Fibroblast of skin of left biceps (primary cell): ENCODE measurements at places on chromosomes 2 and 18.

- no peak for DNase-seq
These were observed 39.7 kb downstream of the CDH19 start for GRCh38 chr18:66564236-66564635.

GRCh38 chr2:217095511-217096205 is 235.8 kb upstream of the TNP1 start:
- DNase-seq = no peak

- no peak for DNase-seq
These were observed 6.4 kb downstream of the RAB31 start for GRCh38 chr18:9714266-9715087.

GRCh38 chr18:52152036-52152435 is 188.0 kb upstream of the DCC start:
- DNase-seq = no peak

DNA sequence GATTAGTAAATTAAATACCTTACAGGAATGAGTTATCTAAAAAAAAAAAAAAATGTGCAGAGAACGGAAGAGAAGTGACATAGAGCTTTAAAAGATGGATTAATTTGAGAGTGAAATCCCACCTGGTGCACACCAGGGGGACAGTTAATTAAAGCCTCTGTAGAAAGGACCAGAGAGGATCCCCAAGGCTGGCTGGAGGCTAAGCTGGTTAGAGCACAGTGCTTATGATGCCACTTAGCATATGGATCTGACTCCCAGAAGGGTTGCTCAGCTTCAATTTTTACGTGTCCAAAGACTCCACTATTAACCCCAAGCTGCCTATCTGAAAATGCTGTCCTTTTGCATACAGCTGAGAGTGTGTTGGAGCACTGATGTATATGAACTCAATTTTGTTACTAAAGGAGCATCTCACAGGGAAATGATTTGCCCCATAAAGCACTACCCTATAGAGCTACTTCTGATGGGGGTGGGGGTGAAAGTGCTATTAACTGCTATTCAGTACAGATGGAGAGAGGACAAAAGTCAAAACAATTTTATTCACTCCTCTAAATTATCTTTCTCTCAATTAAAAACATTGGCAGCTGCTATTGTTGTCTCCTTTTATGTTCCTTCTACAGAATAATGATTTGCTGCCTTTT is 15.2 kb upstream of the SLC8A1 start:
- no peak for DNase-seq

DNA sequence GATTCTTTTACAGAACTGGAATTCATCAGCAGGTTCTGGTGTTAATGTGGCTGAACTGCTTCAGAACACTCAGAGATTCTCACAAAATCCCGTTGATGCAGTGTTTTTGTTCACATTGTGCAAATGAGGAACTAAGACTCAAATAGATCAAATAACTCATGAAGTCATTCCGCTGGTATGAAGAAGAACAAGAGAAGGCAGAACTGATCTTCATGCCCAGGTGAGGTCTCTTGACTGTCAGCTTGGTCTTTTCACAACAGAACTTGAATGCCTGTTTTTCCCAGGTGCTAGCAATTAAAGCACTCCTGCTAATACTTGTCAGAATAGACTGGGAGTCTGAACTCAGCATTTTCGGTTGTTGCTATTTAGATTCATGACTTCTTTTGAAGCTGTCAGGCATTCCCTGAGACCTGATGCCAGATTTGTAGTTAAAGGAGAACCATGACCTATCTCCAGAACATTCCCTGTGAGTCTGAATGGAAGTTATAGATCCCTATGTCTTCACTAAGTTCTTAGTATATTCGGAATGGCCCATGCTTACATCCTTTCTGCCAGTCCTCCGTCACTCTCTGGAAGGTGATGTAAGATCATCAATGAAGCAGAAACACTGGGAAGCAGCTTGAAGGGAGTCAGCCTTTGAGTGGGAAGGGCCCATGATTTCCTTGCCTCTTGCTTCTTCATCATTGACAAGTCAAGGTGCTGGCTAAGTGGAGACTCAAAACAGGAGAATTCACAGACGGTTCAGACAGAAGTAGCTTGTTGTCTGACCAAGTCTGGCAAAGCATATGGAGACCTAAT is 155.7 kb downstream of the MTCL1 start:
- no peak for DNase-seq

DNA sequence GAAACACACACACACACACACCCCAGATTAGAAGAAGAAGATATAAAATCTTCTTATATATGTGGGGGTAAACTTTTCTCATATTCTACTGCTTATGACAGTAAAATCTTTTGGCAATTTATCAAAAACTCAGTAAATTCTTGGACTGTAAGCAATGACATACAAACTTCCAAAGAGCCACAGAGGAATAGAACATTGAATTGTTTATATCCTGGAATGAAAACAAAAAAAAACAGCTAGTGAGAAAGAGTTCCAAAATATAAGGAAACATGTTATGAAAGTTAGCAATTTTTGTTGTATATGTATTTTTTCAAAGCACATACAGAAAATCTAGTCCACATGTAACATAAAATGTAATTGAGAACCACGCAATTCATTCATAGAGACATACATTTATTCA is 764.9 kb downstream of the DSC3 start:
- DNase-seq = no peak

- DNase-seq = no peak
These were observed 86.6 kb downstream of the SS18 start for GRCh38 chr18:26003817-26004216.

DNA sequence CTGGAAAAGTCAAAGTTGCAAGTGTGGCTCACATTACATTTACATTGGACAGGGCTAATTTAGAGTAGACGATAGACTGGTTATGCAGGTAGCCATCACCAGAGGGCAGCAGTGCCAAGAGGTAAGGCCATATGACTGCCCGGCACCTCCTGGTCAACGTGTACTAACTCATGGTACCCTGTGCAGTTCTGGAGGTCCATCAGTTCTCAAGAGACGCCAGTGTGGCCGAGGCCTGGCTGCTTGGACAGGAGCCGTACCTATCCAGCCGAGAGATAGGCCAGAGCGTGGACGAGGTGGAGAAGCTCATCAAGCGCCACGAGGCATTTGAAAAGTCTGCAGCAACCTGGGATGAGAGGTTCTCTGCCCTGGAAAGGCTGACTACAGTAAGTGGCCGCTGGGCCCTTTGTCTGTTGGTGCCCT is 65.8 kb upstream of the EML6 start:
- DNase-seq = no peak

DNA sequence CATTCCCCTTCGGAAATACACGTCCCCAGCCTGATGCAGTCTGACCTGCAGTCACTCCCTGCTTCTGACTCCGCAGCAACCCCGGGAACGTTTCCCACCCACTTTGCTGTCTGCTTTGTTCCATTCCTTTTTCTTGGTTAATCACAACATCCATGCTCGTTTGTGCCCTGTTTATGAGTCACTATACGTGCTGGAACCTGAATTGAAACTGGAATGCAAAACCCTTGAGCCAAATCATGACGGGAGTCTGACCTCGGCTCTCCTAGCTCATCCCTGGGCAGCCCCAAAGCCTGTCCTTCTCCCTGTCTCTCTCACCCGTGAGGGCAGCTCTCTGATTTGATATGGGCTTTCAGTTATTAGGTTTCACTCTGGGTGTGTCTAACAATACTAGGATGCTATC is 57.1 kb upstream of the RNF152 start:
- no peak for DNase-seq

DNA sequence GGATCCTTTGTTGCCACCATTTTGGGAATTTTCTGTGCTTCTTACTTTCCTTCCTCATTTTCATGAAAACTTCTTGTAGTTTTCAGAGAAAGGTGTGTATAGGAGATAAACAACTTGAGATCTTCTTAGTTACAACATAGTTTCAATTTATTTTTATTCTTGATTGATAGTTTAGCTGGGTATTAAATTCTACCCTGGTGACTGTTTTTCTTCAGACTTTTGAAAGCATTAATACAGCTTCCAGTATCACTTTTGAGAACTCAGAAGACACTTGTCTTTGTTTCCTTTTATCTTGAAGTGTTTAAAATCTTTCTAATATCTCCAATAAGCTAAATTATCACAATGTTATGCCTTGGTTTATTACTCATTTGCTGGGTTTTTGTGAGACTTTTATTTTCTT is 167.5 kb upstream of the DPP10 start:
- no peak for DNase-seq

GRCh38 chr2:76188334-76189008 is 477.8 kb upstream of the GCFC2 start:
- no peak for DNase-seq

DNA sequence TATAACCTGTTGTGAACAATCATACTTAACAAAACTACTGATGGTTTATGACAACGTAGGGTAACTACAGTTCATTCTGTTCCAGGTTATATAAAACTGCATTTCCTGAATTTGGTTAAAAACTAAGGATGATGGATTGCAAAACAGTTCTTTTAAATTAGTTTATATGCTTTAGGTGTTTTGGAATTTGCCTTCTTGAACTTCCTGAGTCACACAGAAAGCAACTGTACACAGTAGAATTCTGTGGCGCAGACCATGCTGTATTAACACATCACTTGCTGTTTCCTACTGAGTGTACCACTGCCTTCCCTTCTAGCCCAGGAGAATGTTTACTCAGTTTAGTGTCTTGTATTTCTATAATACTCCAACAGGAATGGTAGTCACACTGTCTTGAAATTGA is 19.4 kb downstream of the ITGB1BP1 start:
- no peak for DNase-seq

- DNase-seq = no peak
These were observed 16.1 kb downstream of the SNORC start for GRCh38 chr2:232886176-232886575.

GRCh38 chr18:23230686-23231085 is 95.4 kb downstream of the CABLES1 start:
- no peak for DNase-seq

GRCh38 chr2:73985308-73986084 is 786 bp downstream of the TET3 start:
- DNase-seq = no peak

- DNase-seq = no peak
These were observed 937.7 kb downstream of the CPS1 start for GRCh38 chr2:211494085-211494484.

- DNase-seq = no peak
These were observed 126.9 kb downstream of the NFATC1 start for GRCh38 chr18:79522451-79523205.

- no peak for DNase-seq
These were observed 514.5 kb upstream of the CDH2 start for GRCh38 chr18:28691496-28691840.

- no peak for DNase-seq
These were observed 18.0 kb downstream of the KLF11 start for GRCh38 chr2:10061221-10061925.

DNA sequence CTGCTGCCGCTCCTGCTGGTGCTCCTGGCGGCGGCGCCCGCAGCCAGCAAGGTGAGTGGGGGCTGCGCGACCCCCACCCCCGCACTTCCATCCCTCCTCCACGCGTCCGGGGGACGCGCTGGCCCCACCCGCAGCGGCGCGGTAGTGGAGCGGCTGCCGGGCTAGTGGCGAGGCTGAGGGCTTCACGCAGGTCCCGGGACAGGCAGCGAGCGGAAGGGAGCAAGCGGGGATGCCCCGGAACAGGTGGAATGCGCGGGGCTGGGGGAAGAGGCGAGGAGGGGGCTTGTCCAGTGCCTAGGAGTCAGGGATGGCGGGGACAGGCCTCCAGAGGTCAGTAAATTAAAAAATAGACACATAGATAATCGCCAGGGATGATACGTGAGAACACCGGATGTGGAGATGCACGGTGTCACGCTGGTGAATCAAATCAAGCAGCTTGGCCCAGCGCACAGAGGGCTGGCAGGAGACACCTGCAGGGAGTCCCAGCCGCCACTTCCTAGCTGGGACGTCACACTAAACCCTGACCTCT is 403 bp downstream of the COL4A3 start:
- no peak for DNase-seq

DNA sequence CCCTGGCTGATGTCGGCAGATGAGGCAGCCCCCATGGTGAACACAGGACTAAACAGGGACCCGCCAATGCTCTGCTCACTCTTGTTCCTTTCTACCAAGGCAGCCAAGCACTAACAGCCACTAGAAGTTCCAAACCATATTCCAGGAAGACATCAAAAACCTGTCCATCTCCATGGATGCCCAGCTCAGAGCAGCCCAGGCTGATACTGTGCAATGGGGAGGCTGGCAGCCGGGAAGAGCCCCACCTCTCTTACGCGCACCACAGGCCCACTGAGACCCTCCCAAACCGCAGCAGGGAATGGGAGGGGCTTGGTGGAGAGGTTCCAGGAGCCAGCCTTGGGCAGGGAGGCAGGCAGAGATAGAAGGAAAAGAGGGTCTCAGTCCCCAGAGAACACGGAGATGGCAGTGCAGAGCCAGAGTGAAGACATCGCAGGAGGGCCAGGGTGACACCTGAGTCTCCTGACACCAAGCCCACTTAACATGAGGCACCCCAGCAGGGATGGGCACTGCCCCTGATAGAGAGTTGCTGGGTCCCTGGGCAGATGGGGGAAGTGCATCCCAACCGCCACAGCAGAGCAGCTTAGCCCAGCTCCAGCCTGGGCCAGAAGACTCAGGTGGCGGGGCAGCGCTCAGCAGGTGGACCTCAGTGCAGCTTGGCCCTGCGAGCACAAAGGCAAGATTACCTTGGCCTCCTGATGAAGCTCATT is 3.4 kb downstream of the HS6ST1 start:
- no peak for DNase-seq

- no peak for DNase-seq
These were observed 187.5 kb upstream of the ACVR2A start for GRCh38 chr2:147657086-147658000.

DNA sequence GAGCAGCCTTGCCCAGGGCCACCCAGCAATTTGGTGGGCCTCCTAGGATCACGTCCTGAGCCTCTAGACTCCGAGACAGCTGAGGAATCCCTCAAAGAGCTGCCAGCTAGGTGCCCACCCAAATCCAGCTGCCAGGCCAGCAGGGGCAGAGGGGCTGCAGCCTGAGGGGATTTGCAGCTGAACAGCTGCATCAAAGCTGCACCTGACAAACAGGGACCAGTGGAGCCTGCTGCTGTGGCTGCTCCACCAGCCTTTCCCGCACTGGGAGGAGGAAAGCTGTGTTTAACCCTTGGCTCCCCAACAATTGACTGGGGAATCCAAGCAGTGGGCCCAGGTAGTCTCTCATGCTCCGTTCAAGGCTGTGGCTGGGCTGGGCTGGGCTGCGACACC is 8.2 kb downstream of the ADRA2B start:
- DNase-seq = no peak

GRCh38 chr2:196077821-196078220 is 9.2 kb upstream of the DNAH7 start:
- DNase-seq = no peak

DNA sequence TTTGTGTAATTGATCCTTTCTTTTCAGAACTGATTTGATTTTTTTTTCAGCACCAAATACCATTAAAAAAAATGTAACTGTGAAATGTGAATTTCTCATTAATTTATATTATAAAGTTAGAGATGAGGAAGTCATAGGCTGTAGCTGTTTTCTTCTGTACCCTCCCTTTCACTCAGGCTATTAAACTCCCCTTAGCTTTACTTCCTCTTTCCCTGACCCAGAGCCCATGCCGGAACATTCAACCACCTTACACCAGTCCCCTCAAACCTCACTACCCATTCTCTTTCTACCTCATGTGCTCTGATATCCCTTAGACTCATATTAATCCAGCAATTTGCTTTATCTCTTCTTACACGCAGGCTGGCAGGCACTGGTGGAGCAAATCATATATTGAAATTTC is 12.4 kb downstream of the GALNT5 start:
- DNase-seq = no peak
